ENCODE measurements at places on chromosomes 7 and 10.

- no peak for DNase-seq
Observed at GRCh38 chr7:139559364-139560105, 36.0 kb downstream of the CLEC2L start.

DNA sequence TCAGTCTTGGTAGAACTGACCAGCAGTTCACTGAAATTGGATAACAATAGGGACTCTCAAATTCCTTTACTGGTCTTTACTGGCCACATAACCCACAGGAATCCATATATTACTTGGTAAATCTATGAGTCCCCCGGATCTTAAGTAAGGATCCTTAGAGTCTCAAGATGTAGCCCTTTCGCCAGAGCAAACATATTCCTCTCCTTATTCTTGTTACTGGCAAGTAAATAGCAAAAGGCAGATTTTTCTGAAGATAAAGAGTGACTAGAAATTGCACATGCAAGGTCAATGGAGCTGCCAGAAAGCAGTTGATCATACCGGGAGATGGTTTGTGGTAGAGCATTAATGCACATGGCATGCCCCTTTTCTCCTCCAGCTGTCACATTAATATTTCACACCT lies 283.0 kb downstream of the HDAC9 start:
- DNase-seq, result no peak

- no peak for DNase-seq
Observed at GRCh38 chr10:129709627-129710509, 242.8 kb downstream of the MGMT start.

GRCh38 chr10:100805543-100806355 lies 60.4 kb downstream of the PAX2 start:
- DNase-seq, result no peak

DNA sequence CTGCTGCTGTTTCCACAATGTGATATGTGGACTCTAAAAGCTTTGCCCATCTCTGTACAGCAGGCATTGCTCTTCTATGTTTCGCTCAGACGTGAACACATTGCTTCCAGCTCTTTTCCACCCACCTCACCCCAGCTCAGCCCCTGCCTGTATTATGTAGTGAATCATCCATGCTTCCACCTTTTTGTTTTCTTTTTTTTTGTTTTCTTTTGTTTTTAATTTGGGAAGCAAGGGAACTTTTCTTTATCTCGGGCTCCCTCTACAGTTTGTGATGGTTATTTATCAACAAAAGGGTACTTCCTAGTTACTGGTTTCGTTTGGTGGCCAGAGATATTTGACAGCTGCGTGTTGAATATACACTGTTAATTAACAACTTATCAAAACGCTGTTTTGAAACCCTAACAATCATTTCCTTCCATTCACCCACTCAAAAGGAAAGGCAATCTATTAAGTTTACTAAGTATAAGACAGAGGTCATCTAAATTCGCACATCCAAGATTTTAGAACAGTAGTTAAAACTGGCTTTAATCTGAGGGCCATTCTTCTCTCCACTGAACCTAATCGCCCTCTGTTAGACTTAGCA lies 127.9 kb upstream of the STK17A start:
- DNase-seq, result no peak

- no peak for DNase-seq
Observed at GRCh38 chr10:59724098-59724938, 14.7 kb upstream of the SLC16A9 start.

- DNase-seq, result no peak
Observed at GRCh38 chr10:11609492-11610093, 1.9 kb downstream of the USP6NL start.

GRCh38 chr7:7988706-7989105 lies 20.1 kb downstream of the GLCCI1 start:
- DNase-seq, result no peak

DNA sequence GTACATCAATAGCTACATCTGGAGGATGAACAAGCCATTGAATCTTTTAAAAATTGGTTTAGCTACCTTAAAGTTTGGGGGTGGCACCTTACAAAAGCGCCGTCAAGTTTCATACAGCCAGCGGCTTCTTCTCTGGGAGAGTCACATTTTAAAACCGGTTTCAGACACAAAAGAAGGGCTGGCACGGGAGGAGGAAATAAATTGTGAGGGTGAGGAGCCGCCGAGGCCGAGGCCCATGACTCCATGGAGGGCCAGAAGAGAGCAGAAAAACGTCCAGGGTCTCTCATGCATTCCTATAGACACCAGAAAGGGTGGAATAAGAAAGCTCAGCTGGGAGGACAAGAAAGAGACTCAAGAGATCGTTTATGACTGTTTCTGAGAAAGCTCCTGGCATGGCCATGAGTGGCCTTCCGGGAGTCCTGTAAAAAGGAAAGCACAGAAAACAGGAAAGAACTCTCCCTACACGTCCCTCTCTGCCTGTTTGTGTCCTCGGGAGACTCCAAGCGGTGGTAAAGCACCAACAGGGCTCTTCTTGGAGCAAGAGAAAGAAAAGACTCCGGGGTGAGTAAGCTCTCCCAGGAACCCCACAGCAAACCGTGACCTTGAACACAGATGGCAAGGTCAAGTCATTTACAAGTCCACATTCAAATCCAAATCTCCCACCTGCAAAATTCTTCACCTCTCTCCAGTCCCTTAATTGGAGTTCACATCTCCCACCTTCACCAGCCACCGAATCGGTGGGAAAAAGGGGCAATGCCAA lies 1.8 kb downstream of the FRAT2 start:
- no peak for DNase-seq

- DNase-seq, result no peak
Observed at GRCh38 chr10:105291571-105291970, 650.5 kb downstream of the SORCS3 start.

- no peak for DNase-seq
Observed at GRCh38 chr7:120658516-120658915, 199.4 kb downstream of the TSPAN12 start.

- DNase-seq, result no peak
Observed at GRCh38 chr7:111045449-111045848, 45.5 kb upstream of the LRRN3 start.

- no peak for DNase-seq
Observed at GRCh38 chr10:3433131-3433530, 260.5 kb upstream of the PITRM1 start.

DNA sequence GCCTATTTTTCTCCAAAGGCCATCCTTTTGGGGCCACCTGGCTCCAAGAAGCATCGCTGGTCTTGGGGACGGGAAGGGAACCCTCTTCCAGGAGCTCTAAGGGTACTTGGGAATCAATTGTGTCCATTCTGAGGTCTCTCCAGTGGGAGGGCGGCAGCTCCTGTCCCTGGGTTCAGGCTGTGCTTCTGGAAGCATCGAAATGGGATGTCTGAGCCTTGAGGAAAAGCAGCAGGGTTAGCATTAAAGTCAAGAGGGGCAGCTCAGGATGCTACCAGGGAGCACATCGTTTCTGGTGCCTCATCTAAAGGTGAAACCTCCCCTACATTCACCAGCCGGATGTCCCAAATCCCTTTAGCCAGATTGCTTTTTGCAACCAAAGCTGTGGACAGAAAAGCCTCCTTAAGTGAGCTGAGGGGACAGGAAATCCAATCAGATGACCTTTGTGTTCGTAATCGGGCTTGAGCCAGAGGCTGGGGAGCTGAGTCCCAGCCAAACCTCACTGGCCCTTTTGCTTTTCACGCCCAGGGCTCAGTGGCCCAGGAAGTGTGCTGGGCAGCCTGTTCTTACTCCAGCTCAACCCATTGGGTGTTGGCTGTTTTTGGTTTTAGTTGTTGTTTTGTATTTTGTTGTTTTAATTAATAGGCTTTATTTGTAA lies 88.8 kb upstream of the ANLN start:
- DNase-seq, result no peak

DNA sequence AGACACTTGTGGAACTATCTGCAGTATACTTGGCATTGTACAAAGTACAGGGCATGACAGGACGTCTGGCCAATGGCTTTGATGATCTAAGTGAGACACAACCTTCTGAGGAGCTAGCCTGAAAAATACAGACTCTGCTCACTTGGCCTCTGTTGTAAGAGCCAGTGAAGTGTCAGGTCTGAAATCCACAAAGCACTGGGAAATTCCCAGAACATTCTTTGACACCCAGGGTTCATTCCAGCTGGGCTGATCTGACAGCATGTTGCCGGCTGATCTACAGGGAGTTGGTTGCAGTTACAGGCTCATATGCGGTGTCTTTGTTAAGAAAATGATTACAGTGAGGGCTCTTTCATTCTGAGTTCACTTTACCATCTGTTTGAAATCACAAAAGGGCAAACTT lies 354.6 kb downstream of the PHF14 start:
- no peak for DNase-seq

- no peak for DNase-seq
Observed at GRCh38 chr7:116770941-116771340, 91.4 kb upstream of the CAPZA2 start.

DNA sequence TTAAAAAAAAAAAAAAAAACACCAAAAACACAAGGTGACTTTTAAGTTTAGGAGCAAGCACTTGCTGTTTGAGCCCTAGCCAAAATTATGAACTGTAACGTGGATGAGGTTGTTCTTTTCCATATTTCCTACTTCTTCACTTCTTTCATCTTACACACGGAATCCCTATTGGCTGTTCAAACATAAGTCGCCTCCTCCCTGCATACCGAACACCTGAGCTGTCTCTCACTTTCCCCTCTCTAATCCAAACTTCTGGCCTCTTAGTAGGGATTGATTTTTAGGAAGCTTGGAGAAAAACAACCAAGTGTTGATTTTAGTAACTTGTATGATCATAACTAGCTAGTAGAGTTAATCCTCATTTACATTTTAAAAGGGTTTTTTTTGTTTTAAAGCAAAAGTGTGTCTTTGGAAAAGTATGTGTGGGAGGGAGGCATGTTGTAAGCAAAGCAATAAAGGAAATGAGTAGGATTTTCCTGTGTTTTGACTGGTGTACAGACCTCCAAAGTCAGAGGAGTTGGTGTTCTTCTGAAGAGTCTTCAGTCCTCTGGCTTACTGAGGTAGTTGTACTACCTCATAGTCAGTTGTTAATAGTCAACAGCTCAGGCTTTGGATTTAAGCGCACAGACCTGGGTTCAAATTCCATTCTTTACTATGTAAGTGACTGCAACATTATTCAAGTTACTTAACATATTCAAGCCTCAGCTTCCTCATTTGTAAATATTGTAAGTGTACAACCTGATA lies 39.3 kb downstream of the RABGEF1 start:
- no peak for DNase-seq

DNA sequence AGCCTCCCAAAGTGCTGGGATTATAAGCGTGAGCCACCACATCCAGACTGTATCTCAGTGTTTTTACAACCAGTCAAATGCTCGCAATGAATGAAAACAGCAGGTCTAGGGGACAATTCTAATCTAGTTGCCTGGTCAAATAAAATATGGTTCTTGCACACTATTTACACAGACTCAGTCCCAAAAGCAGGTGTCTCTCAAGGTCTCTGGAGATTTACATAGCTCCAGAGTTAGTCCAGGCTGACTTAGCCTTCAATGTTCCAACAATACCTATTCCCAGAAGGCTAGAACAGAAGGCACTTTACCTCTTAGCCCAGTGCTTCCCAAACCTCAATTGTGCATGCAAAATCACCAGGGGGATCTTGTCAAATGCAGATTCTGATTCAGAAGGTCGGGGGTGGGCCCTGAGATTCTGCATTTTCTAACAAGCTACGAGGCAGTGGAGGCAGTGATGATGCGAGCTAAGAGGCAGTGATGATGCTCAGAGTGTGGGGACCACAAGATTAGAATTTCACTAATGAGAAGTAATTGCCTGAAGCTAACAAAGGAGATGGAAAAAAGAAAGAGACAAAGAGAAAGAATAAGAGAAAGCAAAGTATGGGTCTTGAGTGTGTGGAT lies 6.4 kb downstream of the KIAA1549 start:
- no peak for DNase-seq

- DNase-seq, result no peak
Observed at GRCh38 chr10:97512993-97513392, 14.3 kb downstream of the UBTD1 start.

DNA sequence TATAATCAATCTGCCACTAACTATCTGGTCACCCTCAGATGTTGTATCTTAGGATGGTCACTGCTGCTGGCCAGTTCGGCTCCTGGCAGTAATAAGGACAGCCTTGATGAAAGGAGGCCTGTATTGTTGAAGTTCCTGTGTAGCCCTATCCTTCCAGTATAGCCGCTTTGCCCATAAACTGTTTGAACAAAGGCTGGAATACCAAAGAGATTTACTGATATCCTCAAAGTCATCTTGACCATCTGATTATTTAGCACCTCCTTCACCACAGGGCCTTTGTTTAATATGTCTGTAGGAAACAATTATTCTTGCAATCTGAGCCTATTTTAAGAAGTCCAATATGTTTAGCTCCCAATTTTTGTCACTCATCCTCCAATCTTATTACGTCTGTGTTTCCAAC lies 77.7 kb downstream of the HYCC1 start:
- no peak for DNase-seq

- no peak for DNase-seq
Observed at GRCh38 chr7:22842383-22842941, 19.8 kb upstream of the TOMM7 start.

Data from stimulated activated CD4-positive, alpha-beta T cell treated with anti-CD3 and anti-CD28 coated beads, Interleukin-12 subunit alpha, Interleukin-12 subunit beta, amount 100 ng/mL, for 4 hours (primary cell).